Daoy (cell line): ENCODE measurements at places on chromosomes 1 and 21. TPM values are rescaled to one million over a fixed set of nuclear protein-coding genes. Genes with fewer than 3 reads are reported as not detected.
A peak's percentile ranks its signal among the peaks of the same experiment; 100 is the strongest.

CFAP74 gene
- total RNA-seq, result not detected in 2 replicates

PTGER3 gene
- under 0.01 and 0.03 TPM in 2 replicates for total RNA-seq

GJB4 gene
- 0.06 TPM in 1 of 2 replicates, not detected in the other for total RNA-seq

DNA sequence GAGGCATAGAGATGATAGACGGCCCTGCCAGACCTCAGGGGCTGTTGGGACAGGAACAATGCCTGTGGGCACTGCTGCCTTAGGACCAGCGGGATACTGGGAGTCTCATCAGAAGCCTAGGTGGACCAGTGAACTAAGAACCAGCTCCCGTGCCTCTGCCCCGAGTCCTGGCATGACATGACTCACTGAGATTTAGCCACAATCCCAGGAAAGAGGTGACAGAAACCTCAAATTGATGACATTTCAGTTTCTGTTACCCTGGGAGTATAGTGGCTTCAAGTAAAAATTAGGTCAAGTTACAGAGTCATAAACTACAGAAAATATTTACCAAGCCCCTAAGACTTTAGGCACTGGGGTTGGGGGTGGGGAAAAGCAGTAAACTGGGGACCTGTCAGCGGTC lies 74.6 kb upstream of the GADD45A start:
- peak; percentile 40 for DNase-seq

DNA sequence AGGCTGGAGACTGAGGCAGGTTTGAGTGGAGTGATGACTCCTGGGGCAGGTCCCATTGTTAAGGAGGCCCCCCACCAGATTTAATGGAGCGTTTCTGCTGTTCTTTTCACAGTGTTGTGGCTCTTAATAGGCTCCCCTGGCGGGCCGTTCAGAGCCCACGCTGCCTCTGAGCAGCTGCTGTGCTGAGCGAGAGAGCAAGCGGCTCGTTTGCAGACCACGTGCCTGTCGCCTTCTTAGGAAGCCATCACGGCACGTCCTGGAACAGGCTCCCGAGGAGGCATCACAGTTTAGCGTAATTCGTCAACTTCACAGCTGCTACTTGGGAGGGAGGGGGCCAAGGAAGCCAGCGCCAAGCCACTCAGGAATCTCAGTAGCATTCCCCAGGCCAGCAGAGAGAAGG lies 70.5 kb upstream of the CTTNBP2NL start:
- peak; percentile 15 for DNase-seq

GRCh38 chr1:21490774-21491487 lies 18.3 kb upstream of the ALPL start:
- peak; percentile 58 for DNase-seq

GRCh38 chr1:232682248-232682647 lies 52.3 kb upstream of the SIPA1L2 start:
- peak; percentile 54 for DNase-seq

- no peak for DNase-seq
These were observed 90.1 kb downstream of the PPP1R12B start for GRCh38 chr1:202438393-202439174.

DNA sequence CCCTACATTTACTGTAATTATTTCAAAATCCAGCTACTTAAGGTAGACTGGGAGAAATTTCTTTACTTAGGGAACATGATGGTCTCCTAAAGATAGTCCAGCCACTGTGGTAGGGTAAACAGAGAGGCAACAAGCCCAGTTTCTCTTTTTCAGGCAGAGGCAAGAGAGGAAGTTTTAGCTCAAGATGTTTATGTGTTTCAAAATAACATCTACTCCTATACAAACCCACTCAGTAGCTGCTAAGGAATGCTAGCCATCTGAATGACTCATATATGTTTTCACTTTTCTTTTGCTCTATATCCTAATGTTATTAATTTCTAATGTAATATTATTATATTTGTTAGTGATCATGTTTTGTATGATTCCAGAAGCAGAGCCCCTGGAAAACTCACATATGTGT lies 856.6 kb downstream of the PLA2G4A start:
- DNase-seq, result no peak

DNA sequence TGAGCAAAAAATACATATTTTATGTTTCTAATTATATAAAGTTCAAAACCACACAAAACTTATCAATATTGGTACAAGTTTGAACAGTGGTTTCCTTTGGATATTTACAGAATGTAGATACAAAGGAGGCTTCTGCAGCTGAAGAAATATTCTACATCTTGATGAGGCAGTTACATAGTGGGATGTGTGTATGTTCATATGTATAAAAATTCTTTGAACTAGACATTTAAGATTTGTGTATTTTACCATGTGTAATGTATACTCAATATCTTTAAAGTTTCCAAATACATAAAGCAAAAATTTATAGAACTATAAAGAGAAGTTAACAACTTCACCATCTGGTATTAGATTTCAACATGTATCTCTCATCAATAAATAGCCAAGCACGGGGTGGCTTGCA lies 80.7 kb upstream of the TNFSF4 start:
- DNase-seq, result no peak
